ENCODE measurements at places on chromosomes 2 and 18.

DNA sequence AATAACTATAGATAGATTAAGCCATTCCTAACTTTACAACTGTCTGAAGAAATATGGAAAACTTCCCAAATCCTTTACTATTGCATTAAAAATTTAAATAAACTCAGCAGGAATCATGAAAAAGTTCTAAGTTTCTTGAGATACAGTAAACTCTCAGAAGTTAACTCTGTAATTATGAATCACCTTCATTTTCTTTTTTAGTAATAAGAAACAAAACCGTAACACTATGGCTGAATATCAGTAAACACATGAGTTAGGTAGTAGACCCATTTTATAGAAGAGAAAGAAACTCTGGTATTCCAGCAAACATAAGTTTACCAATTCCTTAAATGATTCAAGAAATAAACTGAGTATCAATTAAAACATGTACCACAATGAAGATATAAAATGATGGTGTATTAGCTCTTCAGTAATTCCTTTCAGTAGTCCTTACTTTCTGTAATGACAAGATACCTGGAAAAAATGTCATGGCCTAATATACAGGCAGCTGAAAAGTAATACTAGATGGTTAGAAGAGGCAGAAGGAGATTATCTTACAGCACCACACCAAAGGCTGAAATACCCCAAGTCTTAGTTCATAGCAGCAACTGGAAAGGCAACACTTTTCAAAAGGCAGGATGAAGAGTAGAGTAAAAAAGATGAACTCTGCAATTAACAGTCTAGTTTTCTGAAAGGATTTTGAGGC lies 11.5 kb downstream of the TRIP12 start:
- DNase-seq: no peak

DNA sequence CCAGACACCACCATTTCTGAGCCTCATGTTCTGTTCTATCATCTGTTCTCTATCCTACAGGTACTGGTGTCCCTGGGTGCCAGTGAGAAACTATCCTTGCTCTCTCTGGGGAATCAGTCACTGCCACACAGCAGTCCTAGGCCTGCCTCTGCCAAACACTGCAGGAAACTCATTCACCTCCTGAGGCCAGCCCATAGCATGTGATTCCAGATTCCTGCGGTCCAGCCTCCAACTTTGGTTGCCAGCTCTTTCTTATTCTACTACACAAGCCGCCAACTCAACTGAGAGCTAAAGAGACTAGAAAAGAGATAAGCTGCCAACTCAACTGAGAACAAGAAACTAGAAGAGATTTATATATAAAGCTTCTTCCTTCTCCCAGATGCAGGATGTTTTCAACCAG lies 8.8 kb upstream of the TTLL4 start:
- no peak for DNase-seq

GRCh38 chr2:207233731-207234130 lies 68.0 kb upstream of the KLF7 start:
- no peak for DNase-seq

DNA sequence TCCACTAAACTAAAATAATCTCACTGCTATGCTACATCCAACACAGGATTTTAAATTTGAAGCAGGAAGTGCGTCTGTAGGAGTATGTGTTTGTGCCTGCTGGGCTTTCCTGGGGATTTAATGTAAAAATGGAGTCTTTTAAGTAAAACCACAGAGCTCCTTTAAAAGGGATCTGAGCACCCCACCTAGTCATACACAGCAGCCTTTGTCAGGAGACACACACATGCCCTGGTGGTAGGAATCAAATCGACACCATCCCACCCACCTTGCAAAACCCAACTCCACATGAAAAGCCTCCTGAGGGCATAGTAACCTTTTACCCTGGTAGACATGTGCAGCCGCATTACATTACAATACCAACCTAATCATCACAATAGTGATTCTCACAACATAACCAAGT lies 29.1 kb downstream of the UXS1 start:
- no peak for DNase-seq

DNA sequence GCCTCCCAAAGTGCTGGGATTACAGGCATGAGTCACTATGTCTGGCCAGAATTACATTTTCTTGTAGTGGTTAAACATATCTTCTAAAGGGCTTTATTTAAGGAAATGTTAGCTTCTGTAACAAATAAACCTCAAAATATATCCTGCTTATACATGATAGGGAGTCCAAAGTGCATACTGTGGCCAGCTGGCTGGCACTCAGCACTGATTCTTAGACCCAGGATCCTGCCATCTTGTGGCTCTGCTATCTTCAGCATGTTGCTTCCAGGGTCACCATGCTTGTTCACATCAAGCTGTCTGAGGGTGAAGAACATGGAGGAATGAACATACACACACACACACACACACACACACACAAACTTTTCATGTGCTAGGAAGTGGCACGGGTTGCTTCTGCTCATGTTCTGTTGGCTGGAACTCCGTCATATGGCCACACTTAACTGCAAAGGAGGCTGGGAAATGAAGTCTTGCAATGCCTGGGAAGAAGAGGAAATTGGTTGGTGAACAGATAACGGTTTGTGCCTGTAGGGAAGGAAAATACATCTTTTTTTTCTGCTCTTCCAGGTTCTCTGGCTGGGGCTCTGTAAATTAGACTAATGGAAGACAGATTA lies 40.0 kb downstream of the NPPC start:
- DNase-seq: no peak

GRCh38 chr2:218853766-218854165 lies 5.8 kb upstream of the WNT6 start:
- DNase-seq: no peak

GRCh38 chr2:83113953-83114352 lies 1345.1 kb downstream of the SUCLG1 start:
- no peak for DNase-seq

GRCh38 chr2:219428469-219428868 lies 6.2 kb upstream of the SPEG start:
- no peak for DNase-seq

DNA sequence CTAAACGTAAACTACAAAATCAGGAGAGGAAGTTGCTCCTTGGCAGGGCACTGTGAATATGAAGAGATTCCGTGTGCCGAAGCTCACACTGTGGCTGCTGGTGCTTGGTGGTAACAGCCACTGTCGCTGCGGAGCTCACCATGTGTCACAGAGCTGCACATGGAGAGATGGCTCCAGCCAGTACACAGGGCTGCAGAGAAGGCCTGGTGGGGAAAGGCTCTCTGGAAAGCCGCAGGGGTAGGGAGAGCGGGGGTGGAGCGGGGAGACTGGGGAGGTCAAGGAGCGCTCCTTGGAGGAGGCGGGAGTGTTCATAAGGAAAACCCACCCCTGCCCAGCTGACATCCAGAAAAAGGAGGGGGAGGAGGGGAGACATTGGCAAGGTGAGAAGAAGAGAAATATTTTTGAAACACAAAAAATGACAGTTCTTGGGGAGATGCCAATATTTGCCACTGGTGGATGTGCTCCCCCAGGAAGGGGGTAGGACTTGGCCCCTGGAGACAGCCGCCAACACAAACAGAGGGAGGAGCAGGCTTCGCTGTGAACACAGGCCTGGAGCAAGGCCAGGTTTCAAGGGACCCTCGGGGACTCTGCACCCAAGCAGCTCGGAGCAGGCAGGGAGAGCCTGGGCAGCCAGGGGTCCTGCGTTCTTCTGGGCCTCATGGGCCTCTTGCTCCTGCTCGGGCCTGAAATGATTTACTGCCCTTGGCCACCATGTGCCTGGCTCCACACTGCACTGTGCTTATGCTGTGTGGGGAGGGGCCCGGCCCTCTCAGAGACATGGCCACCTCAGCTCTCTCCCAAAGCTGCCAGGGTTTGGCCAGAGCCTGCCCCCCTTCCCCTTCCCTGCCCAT lies 102.6 kb upstream of the GLI2 start:
- DNase-seq: no peak

DNA sequence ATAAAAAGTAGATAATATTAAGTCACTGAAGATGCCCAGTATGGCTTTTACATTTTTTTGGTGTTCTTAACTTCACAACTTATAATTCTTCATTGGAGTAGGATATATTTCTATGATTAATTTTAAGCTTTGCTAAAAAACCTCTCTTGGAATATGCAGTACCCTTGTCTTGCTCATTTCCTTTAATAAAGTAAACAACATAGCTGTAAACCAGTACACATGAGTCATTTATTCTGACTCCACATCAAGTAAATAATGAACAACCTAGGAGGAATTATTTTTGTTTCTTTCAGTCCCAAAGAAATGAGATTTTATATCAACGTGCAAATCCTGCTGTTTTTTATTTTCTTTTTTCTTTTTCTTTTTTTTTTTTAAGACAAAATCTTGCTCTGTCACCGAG lies 869.1 kb downstream of the CNTNAP5 start:
- DNase-seq: no peak

DNA sequence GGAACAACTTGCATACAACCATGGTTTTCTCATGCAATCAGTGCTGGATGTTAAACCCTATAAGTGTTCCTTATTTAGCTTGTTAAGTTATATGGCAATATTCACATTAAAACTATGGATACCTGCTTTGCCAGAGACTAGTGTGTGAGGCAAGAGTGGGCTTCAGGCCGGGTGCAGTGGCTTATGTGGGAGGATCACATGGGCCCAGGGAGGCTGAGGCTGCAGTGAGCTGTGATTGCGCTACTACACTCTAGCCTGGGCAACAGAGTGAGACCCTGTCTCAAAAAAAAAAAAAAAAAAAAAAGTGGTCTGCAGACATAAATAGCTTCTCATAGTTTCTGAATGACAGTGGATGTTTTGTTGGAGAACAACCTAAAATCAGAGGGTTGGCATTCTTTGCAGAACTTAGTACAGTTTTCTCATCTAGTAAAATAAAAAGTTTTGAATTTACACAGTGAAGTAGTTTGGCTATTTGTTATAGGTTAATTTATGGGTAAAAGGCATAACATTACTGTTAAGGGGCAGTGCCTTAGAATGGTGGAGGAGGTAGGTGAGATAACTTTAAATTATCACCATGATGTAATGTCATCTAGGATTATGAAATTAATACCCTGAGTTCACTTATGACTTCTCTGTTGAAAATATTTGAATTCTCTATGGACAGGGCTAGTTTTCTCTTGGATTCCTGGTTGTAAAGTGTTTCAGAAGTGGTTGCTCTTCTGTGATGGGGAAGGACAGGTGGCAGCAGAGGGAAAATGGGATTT lies 5.3 kb downstream of the CERS6 start:
- no peak for DNase-seq

DNA sequence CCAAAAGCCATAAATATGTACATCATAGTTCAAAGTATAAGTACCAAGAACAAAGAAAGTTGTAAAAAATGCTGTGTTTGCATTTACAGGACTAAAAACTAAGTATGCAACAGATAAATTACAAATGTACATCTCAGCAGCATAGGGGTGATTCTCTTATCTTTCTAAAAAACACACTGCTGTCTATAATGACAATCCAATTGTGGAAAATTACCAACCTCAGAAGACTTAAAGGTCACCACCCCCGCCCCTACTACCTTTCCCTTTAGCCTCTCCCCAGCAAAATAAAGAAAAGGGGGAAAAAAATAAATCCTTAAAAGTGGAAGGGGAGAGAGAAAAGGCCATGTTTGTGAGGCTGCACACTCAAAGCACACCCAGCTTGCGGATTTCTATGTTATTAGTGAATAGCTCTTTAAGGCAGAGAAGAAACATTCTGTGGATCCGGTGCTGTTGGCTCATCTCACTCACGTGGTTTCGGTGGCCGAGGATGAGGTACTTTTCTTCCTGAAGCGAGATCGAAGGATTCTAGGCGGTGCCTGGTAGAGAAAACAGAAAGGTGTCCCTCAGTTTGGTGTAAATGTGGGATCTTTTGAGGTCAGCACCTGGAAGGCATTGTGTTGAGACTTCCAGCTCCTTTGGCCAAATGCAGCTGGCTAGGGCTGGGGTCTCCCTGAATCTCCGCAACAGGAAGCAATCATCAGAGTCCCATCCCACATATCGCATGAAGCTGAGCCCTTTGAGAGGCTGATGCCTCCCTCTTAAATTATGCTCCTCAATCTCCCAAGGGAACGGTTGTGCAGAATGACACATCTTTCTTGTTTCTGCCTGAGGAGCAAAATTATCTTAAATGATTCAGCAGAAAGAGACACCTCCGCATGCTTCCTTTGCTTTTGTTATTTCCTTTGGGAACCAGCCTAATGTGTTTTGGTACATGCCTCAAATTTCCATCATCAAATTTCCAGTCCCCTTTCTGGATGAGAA lies 17.6 kb downstream of the MRPL35 start:
- no peak for DNase-seq

- no peak for DNase-seq
These were observed 62.0 kb downstream of the IKZF2 start for GRCh38 chr2:213089438-213089837.

GRCh38 chr2:127627740-127628571 lies 18.0 kb upstream of the GPR17 start:
- DNase-seq: no peak

DNA sequence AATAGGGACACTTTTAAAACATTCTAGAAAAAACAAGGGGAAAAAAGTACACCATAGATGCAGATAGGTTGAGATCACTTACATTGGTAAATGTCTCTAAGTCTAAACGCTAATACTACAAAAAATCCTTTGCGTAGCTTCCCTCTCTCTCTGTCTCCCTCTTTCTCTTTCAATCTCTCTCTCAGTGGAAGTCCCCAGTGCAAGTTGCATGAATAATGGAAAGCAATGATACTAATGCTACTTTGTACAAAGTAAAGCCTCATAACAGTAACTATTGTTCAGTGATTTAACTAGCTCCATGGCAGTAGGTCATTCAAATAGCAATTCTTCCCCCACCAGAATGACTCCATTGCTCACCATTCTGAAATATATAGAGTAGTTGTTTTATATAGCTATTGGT lies 12.8 kb downstream of the MEIS1 start:
- no peak for DNase-seq

GRCh38 chr2:160406591-160407392 lies 86.8 kb downstream of the RBMS1 start:
- DNase-seq: peak; percentile 87

Data from CD4-positive, alpha-beta T cell treated with Interleukin-12 subunit alpha and Interleukin-12 subunit beta, for 1 hour (primary cell).